GDM1 (cell line): ENCODE measurements at places on chromosomes 2 and 18.
A peak's percentile ranks its signal among the peaks of the same experiment; 100 is the strongest.

GRCh38 chr2:174062934-174063333, 97.8 kb upstream of the SP3 start:
- DNase-seq, result no peak

GRCh38 chr2:231627384-231628120, 34.9 kb downstream of the TEX44 start:
- DNase-seq, result no peak

DNA sequence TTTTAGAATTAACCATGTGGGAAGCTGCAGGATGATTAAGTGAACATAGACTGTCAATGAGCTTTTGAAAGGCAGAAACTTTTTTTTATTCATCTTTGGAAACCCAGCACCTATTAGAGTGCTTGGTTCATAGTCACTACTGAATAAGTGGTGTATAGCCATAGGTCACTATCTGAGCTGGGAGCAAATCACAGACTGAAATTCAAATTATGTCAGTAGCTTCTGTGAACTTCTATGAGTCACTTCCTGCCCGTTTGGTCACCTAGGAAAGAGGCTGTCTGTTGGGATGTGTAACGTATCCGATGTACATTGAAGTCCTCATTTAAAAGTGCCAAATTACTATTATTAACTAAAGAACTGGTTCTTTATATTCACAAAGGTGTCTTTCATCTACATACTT, 20.5 kb upstream of the SLC40A1 start:
- no peak for DNase-seq

DNA sequence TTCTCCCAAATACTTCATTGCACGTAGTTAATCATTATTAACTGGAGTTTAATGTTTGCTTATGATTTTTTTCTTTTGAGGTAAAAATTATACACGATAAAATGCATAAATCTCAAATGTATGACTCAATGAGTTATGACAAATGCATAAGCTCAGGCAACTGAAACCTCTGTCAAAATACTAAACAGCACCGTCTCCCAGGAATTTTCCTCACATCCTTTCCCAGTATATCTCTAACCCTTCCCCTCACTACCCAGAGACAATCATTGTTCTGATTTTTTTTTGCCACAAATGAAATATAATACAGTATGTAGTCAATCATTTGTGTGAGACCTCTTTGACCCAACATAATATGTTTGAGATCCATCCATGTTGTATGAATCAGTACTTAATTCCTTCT, 606.5 kb downstream of the CPS1 start:
- DNase-seq, result no peak

DNA sequence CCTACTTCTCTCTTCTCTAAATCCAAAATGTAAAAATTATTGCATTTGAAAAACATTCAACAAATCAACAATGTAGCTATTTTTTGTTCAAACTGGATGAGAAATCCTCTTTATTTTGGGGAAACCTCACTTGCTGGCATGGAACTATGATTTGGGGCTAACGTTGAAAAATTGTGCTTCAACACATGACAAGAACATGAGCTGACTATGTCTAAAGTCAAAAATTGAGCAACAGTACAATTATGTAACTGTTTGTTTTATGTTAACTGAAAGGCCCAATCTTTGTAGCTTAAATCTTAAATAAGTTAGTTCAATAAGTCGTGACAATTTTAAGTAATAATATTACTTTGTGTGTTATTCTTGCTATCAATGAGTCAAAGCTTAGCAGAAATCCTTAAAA, 67.3 kb downstream of the TMEFF2 start:
- DNase-seq, result no peak

DNA sequence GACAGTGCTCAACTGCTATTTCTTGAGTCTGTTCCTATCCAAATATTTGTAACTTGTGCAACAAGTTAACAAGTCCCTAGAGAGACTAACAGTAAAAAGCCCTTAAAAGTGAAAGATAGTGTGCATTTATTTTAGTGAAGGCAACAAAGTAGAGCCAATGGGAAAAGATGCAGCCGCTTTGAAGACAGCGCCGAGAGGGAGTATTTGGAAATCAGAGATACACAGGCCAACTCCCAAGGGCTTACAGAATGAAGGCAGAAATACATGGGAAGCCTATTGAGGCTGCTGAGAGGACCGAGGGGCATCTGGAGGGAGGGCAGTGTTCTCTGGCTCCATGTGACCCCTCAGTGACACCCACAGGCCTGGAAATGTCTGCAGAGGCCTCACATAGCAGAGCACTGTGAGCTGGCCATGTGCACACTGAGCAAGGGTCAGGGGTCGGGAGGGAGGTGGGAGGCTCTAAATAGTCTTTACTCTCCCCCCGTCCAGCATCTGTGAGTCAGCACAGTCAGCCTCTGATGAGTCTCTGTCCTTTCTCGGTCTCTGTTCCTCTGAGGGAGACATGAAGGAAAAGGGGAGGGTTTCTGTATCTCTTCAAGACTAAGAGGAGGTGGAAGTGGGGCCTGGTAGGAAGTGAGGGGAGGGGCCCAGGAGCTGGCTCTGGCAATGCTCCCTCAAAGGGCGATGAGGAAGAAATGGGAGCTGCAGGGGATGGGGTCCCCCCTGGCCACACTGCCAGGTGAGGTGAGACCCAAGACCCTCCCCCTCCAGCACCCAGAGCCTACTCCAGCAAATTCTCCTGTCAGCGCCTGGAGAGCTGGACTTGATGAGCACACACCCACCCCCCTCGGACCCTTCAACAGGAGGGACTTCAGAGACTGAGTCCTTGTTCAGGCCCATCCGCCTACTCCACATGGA, 133.6 kb downstream of the SP3 start:
- DNase-seq, result no peak

DNA sequence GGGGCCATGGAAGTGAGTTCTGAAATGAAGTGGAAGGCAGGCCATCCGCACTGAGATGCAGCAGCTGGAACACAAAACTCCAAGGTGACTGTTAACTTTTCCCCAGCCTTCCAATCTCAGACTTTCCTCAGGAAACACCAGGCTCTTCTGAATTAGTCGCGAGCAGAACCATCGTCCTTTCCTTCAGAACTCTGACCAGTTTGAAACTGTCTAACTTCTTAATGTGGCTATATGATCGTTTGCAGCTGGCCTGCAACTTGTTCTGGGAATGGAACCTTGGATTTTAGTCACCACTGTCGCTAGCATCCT, 620 bp upstream of the RPL37A start:
- DNase-seq, result no peak

DNA sequence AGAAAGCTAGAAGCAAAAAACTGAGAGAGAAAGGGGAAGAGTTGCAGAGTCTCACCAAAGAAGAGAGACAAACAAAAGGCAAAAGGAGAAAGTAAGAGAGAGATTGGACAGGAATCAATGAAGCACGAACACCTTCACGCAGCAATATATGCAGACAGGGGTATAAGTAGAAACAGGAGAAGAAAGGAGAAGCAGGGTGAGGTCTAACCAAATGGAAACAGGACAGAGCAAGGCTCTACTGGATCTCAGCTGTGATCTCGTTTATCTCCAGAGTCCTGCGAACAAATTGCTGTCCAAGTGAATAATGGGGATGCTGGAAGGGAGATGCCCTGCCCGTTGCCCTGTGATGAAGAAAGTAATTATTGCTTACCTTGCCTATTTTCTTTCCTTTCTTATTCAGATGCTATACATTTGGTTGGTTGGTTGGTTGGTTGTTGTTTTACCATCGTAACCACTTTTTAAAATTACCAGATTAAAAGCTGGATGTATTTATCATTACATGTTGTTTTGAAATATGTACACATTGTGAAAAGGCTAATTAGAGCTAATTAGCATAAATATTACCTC, 34.0 kb downstream of the SP100 start:
- DNase-seq, result no peak

DNA sequence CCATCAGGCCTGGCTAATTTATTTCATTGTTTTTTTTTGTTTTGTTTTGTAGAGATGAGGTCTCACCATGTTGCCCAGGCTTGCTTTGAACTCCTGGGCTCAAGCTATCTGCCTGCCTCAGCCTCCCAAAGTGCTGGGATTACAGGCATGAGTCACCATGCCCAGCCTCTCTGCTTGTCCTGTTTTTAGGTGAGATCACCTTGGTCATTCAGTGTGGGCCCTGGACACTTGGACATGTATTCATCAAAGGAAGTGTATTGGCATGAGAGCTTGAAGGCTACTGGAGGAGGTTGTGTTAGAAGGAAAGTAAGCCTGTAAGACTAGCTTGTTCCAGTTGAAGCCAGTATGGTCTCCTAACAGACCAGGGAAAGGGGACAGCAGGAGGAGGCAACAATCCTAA, 229.2 kb upstream of the RGPD4 start:
- no peak for DNase-seq

- peak; percentile 78 for DNase-seq
Observed at GRCh38 chr2:86038291-86039081, 67.2 kb downstream of the POLR1A start.
